ENCODE measurements at places on chromosomes 3 and 15. TPM values are rescaled to one million over a fixed set of nuclear protein-coding genes. Genes with fewer than 3 reads are reported as not detected.

Gene UQCRC1
- total RNA-seq: 251 TPM

Gene PLSCR4
- 38.6 TPM for total RNA-seq

Gene HDAC11
- total RNA-seq: 12.9 TPM

Gene RHCG
- total RNA-seq: not detected

Gene ABHD14A
- 12.1 TPM for total RNA-seq

Gene SERPINI2
- total RNA-seq: not detected

Gene GPR27
- total RNA-seq: 0.65 TPM

Gene LAMB2
- 322 TPM for total RNA-seq

Gene LRIG1
- 33.2 TPM for total RNA-seq

Gene BTBD1
- total RNA-seq: 116 TPM

Gene MME
- total RNA-seq: 26.5 TPM
